Caki2 (cell line): ENCODE measurements at places on chromosomes 7 and 10.

- no peak for DNase-seq
These were observed 111.1 kb upstream of the FAM171A1 start for GRCh38 chr10:15482156-15482555.

DNA sequence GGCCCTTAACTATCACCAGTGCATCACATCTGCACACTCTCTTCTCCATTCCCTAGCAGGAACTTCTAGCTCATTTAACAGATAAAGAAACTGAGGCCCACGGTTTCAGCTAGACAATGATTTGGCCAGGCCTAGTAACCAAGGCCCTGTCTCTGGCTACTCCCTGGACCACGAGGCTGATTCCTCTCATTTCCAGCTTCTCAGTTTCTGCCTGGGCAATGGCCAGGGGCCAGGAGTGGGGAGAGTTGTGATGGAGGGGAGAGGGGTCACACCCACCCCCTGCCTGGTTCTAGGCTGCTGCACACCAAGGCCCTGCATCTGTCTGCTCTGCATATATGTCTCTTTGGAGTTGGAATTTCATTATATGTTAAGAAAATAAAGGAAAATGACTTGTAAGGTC, 13.5 kb downstream of the AQP1 start:
- DNase-seq: no peak

DNA sequence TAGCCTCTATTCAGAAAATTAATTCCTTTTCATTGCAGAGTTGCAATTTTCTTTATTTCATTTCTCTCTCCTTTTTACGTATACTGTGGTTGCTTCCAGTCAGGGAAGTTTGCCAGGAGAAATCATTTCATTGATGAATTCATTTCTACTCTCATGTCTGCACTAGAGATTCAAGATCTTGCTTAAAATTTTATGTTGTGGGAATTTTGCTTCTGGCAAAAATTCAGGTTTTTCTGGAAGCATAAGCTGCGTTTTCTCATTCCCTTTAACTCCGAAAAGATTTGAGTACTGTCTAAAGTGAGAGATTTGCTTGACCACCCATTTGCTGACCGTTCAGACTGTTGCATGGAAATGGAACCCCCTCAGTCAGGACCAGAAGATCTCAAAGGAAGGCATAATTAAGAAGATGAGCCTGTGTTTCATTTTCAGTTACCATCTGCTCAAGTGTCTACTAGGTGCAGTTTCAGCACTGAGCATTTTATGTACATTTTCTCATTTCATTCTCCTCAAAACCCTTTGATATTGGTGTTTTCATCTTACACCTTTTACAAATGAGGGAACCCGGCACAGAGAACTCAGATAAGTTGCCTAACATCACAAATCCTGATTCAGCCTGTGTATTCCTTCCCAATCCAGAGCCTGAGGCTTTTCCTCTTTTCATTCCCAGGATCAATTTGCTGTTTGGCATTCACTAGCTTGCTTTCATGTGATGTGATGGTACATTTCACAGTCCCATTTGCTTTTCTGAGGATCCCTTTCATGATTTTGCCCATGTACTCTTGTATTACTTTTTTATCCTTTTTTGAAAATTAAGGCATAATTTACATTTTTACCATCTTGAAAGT, 3.9 kb downstream of the PTPRZ1 start:
- DNase-seq: no peak

DNA sequence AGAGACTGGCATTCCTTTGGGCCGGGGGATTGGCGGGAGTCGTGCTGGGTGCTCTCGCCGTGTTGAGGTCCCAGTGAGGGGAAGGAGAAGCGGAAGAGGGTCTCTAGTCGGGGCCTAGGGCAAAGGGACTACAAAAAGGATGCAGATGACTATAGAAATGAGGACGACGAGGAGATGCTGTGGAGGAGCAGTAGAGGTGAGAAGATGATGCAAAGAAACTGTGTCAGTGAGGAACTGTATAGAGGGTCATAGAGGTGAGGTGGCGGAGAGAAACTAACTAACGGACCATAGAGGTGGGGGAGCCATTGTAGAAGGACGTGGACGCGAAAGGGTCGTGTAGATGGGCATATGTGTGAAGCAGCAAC, 324 bp downstream of the TWNK start:
- DNase-seq: no peak

GRCh38 chr10:104090611-104091010, 4.9 kb upstream of the COL17A1 start:
- DNase-seq: no peak

- peak; percentile 78 for DNase-seq
These were observed 6.3 kb downstream of the HOXA4 start for GRCh38 chr7:27124096-27124901.

DNA sequence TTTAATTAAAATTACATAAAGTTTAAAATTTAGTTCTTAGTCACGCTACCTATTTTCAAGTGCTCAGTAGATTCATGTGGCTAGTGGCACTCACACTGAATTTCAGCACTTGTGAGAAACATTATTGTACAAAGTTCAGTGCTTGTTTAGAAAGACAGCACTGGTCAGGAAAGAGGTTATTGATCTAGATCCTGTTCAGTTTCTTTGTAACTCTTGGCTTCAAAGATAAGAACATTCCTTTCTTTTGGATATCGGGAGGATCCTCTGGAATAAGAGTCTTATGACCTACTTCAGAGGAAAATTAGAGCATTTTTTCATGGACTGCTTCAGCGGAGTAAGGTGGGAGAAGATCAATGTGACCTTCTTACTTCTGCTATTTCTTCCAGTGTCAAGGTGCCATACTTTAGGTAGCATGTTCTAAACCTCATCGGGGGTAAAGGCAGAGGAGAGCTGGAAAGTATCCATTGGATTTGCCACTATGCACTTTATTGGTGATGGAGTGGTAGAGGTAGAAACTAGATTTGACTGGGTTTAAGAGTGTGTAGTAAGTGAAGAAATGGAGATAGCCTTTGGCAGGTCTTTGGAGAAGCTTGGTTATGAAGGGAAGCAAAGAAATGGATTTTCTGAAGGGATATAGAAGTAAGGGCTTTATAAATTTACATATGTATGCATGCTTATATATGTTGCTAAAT, 39.9 kb downstream of the PHYHIPL start:
- no peak for DNase-seq

DNA sequence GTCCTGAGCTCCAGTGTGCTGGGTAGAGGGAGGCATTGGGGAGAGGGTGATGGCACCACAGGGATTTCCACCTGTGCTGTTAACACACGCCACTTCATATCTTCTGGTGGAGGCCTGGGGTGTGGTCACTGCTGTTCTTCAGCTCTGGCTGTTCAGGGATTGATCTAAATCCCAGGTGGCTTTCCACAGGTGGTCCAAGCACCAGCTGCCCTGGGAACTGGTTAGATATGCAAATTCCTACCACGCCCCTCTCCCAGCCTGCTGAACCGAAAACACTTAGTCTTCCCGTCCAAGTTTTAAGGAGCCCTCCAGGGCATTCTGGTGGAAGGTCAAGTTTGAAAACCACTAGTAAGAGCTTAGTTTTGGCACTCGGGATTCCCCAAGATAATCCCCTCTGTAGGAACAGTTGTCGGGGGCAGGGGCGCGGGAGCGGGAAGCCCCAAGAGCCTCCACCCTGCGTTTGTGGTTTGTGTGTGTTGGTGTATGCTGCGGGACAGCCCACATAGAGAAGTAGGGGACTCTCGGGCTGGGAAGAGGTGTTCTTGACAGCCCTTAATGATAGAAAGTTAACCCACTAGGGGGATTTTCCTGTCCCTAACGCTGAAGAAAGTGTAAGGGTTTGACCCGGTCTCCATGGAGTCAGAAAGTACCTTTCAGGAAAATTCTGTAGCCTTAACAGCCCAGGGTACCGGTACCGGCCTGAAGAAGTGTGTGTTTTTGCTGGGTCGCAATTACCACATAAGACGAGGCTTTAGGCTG, 5.1 kb downstream of the DEPP1 start:
- peak; percentile 19 for DNase-seq

DNA sequence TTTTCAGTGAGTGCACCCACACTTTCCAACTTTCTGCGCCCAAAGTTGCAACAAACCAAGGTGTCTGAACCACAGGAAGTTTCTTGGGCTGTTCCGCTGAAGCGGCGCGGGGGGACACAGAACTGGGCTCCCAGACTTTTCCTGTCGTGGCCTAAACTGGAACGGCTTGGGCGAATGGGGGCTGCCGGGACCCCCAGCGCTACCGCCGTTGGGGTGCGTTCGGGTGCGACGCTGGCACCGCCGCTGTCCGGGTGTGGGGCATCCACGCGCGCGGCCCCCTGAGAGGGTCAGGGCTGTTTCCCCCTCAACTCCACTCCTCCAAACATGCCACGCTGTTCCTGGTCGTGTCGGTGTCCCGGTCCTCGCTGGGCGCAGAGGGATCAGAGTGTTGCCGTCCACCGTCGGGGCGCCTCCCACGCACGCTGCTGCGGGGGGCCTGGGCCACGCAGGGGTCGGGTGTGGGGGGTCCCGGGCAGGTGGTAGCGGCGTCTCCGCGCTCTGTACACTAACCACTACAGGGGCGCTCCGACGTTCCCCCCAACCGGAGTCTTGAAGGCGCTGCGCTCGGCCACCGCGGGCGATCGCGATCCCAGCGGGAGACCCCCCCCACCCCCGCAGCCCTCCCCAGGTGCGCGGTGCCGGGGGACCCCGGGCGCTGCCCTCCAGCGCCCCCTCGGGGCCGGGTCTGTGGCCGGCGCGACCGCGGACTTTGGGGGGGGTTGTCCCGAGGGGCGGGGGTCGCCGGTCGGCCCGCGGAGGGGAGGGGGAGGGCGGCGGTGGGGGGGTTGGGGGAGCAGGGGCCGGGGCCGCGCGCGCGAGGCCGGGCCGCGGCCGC, 2.2 kb upstream of the CUX1 start:
- peak; percentile 56 for DNase-seq

- no peak for DNase-seq
These were observed 823.5 kb downstream of the GRID1 start for GRCh38 chr10:85542936-85543730.

DNA sequence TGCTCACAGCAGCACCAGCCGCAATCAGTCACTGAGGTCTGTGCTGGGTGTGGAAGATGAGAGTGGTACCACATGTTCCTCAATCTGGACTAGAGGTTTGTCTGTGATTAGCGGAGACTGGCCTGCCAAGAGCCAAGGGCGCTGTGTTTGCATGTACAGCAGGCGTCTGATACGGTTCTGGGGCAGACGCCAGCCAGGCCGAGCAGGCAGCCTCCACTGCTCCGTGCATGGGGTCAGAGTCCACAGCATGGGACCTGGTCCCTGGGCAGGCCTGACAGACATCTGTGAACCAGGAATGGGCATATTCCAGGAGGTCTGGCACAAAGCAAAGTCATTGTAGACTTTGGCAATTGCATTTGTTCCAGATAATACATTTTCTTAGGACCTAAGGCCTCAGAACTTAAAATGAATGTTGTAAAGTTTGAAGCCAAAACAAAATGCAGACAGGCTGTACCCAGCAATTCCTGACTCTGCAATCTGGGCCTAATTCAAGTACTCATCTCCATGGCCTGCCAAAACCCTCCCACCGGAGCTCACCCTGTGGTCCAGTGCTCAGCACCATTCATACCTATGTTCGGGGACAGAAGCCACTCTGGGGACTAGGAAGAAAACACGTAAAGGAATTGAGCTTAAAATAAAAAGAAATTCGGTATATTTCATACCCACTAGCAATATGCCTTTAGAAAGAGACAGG, 50.0 kb upstream of the FAM20C start:
- no peak for DNase-seq

- DNase-seq: no peak
These were observed 8.5 kb downstream of the GPER1 start for GRCh38 chr7:1096156-1097119.

GRCh38 chr10:30215141-30215540, 133.9 kb downstream of the MTPAP start:
- no peak for DNase-seq

GRCh38 chr10:122492999-122493481, 31.7 kb downstream of the HTRA1 start:
- no peak for DNase-seq

- no peak for DNase-seq
These were observed 78.2 kb downstream of the VPS41 start for GRCh38 chr7:38830826-38831225.

DNA sequence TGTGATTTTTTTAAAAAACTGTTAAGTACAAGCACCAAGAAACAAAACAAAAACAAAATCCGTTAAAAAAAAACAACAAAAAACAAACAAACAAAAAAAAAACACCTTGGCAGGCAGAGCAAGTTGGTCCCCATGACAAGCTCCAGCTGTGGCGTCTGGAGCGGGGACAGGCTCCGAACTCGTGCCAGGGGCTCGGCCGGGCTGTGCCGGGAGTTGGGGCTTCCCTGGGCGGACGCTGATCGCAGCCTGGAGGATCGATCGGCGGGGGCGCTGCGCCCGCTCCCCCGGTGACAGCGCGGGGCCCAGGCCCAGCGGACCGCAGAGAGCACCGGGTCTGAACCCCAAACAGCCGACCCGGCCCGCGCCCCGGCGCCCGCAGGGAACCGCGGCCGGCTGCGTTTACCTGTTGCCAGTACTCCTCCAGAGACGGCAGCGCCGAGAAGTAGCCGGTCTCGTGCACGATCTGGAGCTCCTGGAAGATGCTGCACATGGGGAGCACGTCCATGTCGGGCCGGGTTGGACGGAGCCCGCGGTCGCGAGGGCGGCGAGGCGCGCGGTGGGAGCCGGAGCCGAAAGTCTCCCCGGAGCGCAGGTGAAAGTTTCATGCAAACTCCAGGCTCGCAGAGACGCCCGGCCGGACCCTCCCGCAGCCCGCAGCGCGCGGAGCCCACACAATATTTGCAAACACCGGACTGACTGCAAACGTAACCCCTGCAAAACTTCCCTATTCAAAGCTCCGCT, at the start of gene KLF6:
Gene KLF6, minus strand, starts transcription at position 700 of the 741 bp plus-strand sequence. Its CDS starts 195 bp downstream, at position 505.
- DNase-seq: no peak

DNA sequence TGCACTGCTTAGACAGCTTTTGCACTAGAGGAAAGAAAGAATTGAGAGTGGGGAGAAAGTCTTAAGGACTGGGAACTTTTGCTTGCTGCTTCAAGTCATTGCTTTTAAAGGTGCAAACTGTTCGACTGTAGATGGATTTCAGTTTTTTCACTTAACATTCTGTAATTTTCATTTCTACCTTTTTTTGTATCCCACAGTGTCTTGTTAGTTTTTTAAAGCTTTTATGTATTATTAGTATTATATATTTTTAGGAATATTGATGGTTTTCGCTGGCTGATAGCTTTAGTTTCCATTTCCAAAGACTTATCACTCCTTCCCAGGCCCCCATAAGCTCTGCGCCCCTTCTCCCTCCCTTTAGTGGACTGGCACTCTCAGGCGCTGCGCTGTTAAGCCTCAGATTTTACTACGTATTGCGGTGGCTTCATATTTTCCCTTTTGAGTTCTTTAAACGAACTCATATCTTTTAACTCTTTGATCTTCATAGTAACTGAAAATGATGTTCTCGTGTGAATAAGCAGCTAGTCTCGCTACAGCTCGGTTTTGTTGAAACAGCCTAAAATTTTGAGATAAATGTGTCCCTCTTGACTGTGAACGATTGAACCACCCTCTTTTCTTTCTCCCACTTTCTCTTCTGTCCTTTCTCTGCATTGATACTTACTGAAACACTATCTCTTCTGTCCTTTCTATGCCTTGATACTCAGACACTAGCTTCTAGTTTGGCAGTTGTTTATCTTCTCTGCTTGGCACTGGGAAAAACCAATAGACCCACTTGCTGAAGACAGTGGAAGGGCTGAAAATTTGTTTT, 2.5 kb upstream of the ETV1 start:
- DNase-seq: no peak

GRCh38 chr7:141012044-141012685, 2.6 kb downstream of the MRPS33 start:
- DNase-seq: peak; percentile 84

GRCh38 chr7:77644774-77645173, 51.5 kb upstream of the RSBN1L start:
- DNase-seq: no peak
